ENCODE measurements at places on chromosomes 5 and 9.

DNA sequence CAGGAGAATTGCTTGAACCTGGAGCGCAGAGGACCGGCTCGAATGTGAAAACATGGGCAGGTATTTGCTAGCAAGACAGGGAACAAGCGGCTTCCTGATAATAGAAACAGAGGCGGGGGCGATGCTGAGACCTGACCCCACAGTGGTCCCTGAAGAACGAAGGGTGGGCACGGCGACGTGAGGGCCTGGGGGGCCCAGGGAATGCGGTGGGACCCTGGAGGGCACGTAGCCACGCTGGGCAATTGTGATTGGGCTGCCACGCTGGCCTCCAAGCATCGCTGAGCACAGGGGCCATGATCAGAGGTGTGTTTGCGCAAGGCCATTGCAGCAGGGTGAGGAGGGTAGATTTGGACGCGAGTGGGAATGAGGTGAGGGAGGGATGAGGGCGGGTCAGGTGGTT is 30.7 kb downstream of the MED10 start:
- no peak for DNase-seq

DNA sequence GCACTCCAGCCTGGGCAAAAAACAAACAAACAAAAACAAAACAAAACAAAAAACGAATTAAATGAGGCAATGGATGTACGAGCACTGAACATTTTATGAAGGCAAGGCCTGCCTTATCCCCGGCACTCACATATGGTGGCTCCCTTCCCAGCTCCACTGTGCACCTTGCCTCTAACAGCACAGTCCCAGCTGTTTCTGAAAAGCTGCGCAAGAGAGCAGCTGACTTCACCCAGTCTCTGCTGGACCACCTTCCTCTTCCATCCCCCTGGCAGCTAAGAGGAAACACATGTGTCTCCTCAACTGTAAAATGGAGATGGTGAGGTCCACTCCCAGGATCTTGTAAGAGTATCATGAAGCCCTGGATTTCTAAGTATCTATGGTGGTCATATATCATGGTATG is 100.7 kb downstream of the KLF4 start:
- DNase-seq: no peak

GRCh38 chr5:115415143-115415491 is 118.7 kb upstream of the CCDC112 start:
- peak; percentile 73 for DNase-seq

- DNase-seq: no peak
Measured at GRCh38 chr5:157912621-157913325, 53.8 kb upstream of the CLINT1 start.

GRCh38 chr9:94643176-94643575 is 3.9 kb upstream of the FBP1 start:
- DNase-seq: no peak

DNA sequence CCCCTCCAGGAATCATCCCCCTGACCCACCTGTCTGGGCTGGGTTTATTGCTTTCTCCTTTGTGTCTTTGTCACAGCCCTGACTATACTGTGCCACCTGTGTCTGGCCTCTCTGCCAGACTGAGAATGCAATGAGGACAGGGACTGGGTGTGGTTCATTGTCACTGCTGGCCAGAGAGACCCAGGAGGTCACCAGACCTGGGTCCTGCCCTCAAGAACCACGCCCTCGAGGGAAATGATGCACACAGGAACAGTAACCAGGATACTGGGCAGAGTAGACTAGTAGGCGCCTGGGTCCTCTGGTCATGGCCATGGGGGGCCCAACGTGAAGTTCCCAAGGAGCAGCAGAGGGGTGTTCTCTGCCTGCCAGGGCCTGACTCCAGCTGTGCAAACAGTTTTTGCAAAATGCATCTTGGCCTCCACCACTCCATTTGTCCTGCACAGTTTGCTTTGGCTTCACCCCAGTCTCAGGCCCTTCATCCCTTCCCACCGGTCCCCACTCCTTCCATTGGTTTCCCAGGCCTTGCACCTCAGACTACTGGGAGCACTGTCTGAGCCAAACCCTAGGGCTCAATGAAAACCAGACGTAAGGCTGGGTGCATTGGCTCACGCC is 17.8 kb downstream of the RGS3 start:
- DNase-seq: no peak

- peak; percentile 89 for DNase-seq
Measured at GRCh38 chr5:32223972-32224609, 50.0 kb upstream of the GOLPH3 start.

GRCh38 chr5:149855366-149855765 is 89.2 kb downstream of the PDE6A start:
- DNase-seq: peak; percentile 67

DNA sequence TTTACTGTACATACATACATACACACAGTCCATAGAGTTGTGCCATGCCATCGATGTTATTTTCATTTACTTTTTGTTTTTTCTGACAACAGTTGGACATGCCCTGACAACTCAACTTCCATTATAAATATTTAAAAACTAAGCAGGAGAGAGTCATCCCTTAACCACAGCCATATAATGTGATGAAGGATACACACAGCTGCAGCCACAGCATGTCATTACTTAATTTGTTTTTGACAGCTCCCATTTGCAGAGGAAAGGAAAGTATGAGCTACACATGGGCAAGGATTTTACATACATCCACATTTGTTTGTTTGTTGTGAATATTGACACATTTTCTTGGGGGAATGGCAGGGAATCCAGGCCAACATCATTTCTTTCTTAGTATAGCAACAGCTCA is 91.5 kb upstream of the TUT7 start:
- peak; percentile 5 for DNase-seq

DNA sequence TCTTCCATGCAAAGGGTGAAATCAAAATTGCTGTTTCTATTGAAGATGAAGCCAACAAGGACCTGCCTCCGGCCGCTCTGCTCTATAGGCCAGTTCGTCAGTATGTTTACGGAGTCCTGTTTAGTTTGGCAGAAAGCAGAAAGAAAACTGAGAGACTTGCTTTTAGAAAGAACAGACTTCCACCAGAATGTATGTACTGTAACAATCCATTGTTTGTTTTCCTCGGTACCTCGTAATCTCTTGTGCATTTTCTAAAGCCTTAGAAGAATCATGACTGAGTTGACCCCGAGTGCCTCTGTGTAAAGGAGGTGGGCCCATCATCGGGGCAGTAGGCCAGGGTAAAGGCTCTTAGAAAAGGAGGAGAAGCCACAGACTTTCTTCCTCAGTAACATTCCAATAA is 44.2 kb upstream of the PHF2 start:
- no peak for DNase-seq

DNA sequence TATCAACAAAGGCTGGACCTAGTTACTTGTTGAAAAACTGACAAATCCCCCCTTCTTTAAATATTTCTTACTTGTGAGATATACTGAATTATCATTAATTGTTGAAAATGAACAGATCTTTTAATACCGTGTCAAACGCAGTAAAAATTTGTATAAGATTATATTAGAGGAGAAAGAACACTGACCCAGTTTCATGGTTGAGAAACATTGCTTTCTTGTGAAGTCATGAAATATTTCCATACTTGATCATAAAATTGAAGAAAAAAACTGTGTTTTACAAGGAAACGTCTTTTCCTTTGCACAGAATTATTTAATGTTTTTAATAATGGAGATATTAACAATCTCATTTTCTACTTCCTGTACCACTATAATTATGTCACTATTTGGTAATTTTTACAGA is 45.8 kb downstream of the MOCS2 start:
- no peak for DNase-seq

- no peak for DNase-seq
Measured at GRCh38 chr9:2065704-2066103, 50.6 kb downstream of the SMARCA2 start.

- DNase-seq: peak; percentile 67
Measured at GRCh38 chr5:134477462-134478245, 47.8 kb upstream of the JADE2 start.

DNA sequence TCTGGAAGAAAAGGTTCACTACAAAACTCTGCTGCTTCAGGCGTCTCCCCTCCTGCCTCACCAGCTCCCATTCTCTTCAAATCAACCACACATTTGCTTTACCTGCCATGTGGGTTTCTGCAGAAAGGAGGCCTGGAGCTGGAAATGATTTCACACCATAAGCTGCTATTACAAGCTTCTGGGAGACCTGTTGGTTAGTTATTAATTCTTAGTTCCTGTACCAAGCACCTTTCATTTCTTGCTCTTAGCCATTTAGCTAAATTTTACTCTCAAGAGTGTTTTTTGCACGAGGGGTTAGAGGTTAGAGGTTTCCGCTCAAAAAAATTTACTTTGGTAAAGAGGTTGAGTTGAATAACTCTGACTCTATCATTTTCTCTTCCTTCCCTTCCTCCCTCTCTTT is 70.3 kb downstream of the MAP1B start:
- no peak for DNase-seq

DNA sequence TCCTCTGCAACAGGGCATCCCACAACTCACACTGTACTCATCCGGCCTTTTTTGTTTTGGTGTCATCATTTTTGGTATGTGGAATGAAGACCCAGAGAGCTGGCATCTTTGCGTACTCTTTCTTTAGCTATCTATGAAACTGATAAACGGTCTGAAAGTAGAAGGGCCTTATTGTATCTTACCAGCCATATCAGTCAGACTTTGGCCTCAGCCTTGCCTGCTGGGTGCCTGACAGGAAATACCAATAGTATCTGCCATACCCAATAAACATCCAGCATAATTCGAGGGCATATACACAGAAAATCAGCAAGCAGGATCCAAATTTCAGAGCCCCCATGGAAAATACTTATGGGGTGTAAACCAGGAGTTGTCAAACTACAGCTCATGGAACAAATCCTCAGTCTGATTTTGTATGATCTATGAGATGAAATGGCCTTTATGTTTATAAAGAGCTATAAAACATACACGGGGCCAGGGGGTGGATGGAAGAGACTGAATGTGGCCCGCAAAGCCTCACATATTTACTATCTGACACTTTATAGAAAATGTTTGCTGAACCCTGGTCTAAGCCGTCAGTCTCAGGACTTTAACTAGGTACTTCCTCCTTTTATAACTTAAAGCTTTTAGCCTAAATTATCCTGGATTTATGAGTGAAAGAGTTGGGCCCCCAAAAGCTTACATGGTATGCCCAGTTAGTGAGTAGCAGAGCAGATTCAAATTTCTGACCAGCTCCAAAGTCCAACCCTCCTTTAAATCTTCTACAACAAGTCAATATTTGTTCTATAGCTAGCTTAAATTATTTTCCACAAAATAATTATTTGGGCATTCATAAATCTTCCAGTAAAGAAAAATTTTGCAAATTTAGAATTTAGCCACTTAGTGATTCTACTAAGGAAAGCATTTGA is 308.0 kb upstream of the PUM3 start:
- DNase-seq: no peak

- DNase-seq: no peak
Measured at GRCh38 chr5:37208883-37209797, 40.0 kb downstream of the CPLANE1 start.

DNA sequence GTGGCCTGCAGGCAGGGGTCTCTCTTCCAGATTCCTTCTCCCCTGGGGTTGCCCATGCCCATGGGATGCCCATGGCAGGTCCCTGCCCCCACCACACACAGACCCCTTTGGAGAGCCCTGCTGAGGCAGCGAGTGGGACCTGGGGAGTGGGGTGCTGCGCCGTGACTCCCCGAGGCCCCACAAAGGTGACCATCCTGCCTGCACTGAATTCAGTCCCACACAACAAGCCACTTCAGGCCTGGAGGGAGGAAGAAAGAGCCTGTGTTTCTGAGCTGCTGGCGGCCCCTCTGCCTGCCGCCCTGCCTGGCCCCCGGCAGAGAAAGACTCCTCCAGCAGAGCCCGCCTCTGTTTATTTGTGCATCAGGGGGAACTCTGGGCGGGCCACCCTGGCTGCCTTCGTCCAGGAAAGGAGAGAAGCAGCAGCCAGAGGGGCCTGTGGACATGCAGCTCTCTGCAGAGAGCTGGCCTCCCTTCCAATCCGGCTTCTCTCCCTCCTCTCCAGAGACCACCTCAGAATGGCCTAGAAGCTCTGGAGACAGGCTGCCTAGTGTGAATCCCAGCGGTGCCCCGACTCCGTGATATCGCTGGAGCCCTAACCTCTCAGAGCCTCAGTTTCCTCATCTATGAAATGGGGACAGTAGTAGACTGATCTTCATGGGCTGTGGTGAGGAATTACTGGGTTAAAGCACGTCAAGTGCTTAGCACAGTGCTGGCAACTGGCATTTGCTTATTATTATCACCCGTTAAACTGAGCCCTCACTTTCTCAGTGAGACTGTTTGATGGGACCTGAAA is 72.9 kb downstream of the COL27A1 start:
- DNase-seq: no peak

DNA sequence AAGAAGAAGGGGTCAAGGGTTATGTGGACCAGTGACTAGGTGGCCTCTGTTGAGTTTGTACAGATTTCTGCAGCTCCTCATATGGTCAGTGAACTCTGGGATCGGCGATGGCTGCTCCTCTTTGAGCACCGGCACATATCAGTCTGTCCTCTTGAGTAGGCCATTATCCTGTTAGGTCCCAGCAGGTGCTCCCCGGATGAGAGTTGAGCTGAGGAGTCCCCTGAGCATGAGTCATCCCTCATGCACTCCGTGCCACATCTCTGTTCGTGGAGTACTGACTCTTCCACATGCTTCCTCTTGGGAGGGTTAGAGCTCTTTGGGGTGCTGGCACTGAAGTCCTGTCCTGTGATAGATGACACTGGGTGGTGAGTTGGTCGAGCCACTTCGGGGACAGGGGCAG is 143.7 kb downstream of the PTTG1 start:
- peak; percentile 19 for DNase-seq

DNA sequence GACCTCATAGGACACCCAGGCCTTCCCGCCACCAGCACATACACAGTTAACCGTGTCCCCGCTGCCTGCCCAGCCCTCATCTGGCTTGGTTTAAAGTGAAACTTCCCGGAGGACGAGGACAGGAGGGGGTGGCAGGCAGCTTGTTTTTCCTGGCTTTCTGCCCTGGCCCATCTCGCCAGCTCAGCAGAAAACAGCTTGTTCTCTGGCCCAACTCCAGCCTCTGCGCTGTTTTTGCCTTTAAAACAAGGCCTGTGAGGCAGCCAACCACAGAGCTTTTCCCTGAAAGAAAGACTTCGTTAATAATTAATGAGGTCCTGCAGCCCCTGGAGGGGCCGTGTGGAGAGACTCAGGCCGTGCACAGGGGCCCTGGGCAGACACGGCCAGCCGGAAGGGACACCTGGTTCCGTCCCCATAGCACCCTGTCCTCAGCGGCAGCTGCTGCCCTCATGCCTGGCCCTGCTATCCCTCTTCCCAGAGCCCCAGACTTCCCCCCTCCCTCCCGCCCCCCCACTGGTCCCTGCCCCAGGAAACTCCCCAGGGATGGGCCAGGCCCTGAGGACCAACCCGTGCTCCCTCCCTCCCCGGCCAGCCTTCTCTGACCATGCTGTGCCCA is 108.7 kb downstream of the RXRA start:
- DNase-seq: peak; percentile 95

DNA sequence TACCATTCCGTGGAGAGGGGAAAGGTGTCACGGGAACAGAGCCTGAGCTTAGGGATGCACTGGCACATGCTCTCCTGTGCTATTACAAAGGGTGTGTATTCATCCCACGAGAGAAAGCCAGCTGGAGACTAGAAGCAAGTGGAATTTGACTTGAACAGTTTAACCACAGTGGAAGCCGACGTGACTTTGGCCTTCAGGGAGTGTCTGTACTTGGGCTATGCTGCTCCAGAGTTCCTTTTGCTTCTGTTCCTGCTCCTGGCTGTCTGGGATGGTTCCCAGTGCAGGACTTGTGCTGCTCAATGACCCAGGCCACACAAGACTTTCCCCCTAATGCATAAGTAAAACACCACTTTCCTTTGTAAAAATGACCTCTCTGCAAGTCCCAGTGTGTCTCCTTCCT is 7.9 kb upstream of the NFIL3 start:
- no peak for DNase-seq

- no peak for DNase-seq
Measured at GRCh38 chr9:120870206-120870605, 6.8 kb downstream of the PHF19 start.
